ENCODE measurements at places on chromosomes 5 and 9.

DNA sequence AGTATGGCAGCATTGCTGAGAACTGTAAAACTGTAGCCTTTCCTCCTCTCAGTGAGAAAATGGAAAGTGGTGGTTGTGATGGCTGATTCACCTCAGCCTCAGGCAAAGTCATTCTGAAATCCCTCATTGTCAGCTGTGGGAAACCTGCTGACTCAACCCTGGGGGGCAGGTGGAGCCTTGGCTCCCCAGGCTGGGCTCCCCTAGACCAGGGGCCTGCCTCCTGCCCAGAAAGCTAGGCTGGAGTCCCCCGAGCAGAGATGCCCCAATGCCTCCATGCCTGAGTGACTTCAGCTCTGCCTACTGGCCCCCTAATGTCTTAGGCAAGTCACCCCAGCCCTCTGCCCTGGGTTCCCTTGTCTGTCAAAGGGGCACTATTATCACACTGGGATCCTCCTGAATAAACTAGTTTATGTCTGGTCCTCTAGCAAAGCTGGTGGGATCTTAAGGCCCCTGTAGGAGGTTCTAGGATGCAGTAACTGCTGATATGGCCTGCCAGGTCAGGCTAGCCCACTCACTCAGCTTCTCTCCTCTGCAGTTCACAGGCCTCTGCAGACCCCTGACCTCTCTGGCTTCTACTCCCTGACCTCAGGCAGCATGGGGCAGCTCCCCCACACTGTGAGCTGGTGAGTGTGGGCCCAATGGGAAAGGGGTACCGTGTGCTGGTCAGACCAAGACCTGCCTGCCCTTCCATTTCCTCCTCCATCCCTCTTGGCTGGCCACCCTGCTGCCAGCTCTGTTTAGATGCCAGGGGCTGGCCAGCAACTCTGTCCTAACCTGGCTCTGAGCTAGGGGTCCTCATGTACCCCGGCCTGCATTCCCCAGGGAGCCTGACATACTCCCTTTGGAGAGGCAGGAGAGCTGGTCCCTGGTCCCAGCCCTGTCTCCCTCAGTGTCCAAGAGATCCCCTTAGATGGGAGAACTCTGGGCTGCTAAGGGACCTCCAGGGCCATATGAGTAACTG, 24.2 kb downstream of the TCF7 start:
- DNase-seq, result peak; percentile 26

GRCh38 chr5:153780876-153781705, 257.6 kb downstream of the FAM114A2 start:
- DNase-seq, result no peak

DNA sequence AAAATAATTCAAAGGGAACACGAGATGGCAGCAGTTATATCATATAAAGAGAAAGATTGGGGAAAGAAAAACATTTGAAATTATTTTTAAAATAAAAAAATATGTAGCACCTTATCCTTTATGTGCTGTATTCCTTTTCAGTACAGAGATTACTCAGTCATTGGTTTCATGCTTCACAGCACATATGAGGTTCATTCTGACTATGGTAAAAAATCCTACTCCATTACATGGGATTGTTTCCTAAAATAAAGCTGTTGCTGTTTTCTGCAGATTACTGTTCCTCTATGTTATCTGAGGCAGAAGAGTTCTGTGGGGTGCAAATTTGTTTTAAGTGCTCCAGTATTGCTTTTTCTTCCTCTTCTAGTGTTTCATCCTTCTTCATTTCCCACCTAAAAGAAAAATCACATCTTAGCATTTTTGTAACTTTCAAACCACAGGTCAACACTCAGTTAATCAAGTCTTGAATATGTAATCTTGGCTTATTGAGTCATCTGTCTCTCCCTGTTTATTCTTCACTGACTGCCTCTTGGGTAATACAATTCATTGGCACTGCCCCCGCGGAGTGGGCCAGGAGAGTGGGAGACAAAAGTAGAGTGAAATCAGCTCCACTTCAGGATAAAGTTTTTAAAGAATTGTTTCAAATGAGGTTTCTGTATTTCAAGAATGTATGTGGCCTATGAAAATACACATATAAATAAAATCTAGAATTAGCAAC, 412.5 kb upstream of the POU5F2 start:
- no peak for DNase-seq

- no peak for DNase-seq
Measured at GRCh38 chr5:28468166-28468565, 1429.8 kb upstream of the CDH9 start.

DNA sequence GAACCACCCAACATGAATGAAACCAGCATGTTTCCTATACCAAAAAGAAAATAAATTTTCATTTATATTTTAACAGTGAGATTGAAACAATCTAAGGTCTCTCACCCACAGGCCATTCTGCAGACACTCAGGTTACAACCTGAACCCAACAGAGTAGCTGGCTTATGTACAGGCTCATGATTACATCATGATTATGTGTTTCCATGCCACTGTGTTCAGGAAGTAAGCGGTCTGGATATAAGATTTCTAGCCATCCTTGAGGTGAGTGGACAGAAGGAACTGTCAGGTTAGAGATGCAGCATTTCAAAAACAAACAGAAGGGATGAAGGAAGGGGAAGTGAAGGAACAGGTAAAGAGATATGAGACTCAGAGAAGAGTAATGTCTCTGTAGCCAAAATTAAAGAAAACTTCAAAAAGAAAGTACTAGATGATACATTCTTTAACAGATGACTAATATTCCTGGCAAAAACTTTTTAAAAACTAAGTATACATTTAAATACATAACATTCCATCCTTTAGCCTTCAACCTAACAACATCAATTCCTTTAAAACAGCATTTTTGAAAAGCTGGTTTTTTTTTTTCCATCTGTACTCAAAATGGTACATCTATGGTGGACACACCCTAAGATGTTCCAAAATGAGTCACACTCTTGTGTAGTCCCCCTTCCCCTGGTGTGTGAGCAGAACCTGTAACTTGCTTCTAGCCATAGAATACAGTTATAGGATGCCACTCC, 119.8 kb downstream of the LPAR1 start:
- no peak for DNase-seq

DNA sequence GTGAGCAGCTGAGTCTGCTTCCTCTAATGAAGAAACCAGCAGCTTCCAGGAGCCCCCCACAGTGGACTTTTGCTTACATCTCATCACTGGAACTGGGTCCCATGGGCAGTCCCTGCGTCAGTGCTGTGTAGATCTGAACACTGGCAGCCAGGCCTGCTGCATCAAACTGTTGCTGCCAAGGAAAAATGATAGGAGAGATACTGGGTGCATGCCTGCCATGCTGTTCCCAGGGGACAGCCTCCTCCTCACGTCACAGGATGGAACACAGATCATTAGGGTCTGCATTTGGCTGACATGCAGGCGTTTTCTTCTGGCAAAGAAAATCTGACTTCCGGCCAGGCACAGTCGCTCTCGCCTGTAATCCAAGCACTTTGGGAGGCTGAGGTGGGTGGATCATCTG, 67.9 kb downstream of the OLFM1 start:
- DNase-seq, result no peak

DNA sequence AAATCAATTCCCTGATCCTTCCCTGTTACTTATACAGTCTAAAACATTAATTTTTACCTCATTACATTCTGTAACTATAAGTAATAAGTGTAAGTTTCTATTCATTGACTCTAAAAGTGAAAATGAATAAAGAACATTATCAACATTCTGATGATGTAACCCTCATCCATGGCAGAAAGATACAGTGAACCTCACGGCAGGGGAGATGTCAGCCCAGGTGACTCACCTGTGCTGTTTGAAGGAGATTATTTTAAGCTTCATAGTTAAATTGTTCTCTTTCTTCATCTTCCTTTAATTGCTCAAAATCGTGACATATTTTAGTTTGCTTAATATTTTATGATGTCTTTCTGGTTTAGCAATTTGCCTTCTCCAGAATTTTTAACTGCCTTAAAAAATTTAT, 268.1 kb downstream of the FSTL4 start:
- DNase-seq, result no peak

GRCh38 chr9:78238046-78239038, 2.5 kb downstream of the CEP78 start:
- no peak for DNase-seq

DNA sequence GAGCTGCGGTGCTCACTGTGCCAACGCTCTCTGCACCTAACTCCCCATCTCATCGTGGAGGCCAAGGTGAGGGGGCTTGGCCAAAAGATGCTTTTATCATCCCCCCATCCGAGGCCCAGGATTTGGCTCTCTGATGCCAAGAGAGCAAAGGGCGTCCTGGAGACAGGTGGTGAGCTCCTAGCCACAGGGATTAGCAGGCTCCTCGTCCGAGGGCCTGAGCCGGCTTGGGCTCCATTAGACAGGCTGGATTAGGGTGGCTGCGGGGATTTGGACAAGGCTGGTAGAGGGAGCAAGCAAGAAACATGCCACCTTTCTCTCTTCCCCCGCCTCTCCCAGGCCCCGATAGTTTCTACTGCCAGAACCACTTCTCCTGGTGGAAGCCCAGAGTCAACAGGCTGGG, 1.0 kb upstream of the GRM6 start:
- no peak for DNase-seq

GRCh38 chr5:64606926-64607325, 83.4 kb upstream of the SHISAL2B start:
- DNase-seq, result no peak

DNA sequence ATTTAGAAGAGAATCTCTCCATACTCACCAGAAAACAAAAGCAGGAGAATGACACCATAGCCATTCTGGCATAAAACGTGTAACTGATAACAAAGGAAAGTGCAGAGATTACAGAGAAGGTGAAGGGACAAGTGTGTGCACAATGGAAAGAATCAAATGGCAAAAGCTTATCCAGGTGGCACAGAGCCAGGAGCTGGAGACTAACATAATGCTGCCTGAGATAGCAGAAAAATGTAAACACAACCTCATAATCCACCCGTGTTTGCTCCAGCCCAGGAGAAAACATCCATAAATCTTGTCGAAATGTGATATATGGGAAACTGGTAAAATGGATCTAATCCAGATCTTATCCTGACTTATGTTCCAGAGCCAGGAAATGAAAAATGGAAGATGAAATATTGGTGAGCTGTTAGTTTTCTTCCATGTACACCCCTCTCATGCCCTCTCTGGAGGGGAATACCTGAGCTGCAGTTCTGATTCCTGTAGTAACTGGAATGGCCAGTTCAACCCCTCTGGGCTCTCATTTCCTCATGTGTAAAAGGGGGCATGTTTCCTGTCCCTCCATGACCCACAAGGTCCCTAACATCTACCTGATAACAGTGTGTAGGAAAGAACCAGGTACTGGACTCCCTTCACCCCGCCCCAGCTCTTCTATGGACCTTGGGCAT, 212.3 kb upstream of the DAPK1 start:
- no peak for DNase-seq

DNA sequence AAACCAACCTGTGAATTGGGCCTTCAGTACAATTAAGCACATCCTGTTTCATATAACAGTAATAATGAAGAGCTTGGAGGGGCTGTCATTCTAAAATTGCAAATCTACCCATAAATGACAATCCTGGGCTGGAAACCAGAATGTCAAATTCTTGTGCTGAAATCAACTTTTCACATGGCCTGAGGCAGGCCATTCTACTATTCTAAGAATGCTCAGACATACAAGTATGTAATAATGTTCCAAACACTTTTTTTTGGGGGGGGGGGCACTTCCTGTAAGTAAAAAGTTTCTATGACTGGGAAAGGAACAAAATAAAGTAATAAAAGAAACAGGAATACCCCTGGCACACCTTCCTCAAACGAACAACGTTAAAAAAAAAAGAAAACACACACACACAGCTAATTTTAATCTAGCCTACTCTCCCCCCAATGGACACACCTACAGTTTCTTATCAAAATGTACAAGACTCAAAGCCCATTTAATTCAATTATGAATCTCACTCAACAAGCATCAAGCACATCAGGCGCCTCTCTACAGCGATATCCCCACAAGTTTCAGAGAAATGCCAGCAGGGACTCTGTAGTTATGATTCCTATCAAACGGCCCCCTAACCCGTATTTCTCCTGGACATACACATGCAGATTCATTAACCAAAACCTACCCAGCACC, 1.4 kb downstream of the ETF1 start:
- no peak for DNase-seq

- DNase-seq, result no peak
Measured at GRCh38 chr5:61788548-61788947, 456.5 kb downstream of the ZSWIM6 start.

DNA sequence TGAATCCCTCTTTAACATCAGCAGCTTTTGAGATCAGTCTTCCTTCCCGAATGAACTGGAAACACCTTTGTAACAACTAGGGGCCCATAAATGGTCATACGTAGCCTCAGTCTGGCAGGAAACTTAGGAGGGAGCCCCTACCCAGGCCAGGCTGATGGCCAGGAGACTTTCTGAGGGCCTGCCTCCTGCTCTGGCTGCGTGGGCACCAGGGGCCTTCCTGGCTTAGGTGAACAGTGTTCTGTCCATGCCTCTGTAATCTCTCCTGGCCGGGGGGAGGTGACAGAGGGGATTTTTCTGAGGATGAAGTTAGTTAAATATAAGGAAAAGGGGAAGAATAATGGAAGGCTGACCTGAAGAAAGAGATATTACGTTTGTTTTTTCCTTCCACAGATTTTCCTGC, 843 bp upstream of the FSTL4 start:
- no peak for DNase-seq

DNA sequence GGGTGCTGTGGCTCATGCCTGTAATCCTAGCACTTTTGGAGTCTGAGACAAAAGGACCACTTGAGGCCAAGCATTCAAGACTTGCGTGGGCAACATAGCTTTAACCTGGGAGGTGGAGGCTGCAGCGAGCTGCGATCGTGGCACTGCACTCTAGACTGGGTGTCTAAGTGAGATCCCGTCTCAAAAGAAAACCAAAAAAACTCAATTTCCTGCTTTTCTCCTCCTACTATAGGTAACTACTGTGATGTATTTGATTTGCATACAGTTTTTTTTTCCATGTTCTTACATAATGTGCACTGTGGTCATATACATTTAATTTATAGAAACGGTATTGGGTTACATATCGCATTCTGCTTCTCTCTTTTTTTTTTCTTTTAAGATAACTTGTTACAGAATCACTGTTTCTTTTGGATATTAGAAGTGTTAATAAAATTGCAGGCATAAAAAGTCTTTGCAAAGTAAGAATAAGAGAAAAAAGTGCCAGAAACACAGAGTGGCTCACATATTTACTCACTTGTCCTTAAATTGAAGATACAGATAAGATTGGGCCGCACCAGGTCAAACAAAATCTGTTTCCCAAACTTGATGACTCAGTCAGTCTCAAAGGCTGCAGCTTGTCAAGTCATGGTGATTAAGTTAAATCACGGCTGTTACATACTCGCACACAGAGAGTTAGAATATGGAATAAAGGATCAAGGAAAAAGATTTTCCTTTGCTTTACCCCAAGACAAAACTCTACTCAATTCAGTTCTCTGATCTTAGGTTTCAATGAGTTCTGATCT, 2.0 kb upstream of the PTGR1 start:
- DNase-seq, result no peak

GRCh38 chr5:143229896-143230675, 173.4 kb downstream of the NR3C1 start:
- DNase-seq, result no peak

- DNase-seq, result no peak
Measured at GRCh38 chr5:94508461-94509148, 109.8 kb downstream of the KIAA0825 start.

- no peak for DNase-seq
Measured at GRCh38 chr5:166285361-166285760, 2006.1 kb upstream of the WWC1 start.
